Stimulated activated CD8-positive, alpha-beta memory T cell treated with anti-CD3 and anti-CD28 coated beads, Interleukin-7, amount 100 ng/mL, for 1 hour (primary cell): ENCODE measurements at places on chromosomes 7 and 10.

DNA sequence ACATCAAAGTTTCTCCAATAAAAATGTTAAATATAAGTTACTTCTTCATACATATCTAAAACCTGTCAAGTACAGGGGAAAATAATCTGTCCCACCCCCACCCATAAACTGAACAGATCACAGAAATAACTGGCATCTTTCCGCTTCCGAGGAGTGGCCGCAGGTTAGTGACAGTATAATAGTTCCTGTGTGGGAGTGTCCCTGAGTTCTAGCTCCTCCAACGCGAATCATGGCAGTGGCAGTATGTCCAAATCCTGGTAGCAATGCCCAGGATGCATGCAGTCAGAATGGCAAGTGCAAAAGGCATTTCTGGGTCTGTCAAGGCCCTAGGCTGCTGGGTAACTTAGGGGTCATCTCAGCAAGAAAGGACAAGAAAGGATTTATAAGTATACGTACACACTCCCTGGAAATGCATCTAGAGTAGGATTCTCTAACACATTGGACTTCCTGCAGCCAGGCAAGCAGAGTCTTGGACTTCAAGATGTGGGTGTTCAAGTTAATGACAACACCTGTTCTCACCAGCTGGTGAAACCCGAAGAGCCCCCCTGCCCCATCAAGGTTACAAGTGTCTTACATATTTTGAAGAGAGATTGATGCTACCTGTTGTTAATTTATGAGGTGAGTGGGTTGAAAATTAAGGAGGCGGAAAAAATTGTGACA lies 94.4 kb upstream of the COL1A2 start:
- no peak for DNase-seq

GRCh38 chr10:89909752-89910151 lies 208.4 kb downstream of the KIF20B start:
- no peak for DNase-seq

GRCh38 chr7:117083648-117084047 lies 130.3 kb downstream of the ST7 start:
- no peak for DNase-seq

DNA sequence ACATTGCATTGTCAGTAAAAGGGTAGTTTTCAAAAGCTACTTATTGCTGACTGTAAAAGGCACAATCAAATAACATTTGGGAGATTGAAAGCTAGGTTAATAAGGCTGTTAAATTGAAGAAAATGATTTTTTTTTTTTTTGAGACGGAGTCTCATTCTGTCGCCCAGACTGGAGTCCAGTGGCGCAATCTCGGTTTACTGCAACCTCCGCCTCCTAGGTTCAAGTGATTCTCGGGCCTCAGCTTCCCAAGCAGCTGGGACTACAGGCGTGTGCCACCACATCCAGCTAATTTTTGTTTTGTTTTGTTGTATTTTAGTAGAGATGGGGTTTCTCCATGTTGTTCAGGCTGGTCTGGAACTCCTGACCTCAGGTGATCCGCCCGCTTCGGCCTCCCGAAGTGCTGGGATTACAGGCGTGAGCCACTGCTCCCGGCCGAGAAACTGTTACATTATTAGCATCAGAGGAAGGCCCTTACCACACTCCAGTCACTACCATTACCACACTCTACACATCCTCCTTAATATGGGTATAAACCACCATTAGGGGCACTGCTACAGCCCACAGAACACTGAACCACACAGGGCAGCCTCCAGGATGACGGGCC lies 1.0 kb downstream of the CYP51A1 start:
- DNase-seq: no peak

GRCh38 chr7:26912933-26913536 lies 48.6 kb upstream of the SKAP2 start:
- no peak for DNase-seq
